ENCODE measurements at places on chromosomes 16 and 17.

GRCh38 chr17:42286411-42287221 lies 1.7 kb upstream of the STAT5A start:
- ATAC-seq, result no peak

DNA sequence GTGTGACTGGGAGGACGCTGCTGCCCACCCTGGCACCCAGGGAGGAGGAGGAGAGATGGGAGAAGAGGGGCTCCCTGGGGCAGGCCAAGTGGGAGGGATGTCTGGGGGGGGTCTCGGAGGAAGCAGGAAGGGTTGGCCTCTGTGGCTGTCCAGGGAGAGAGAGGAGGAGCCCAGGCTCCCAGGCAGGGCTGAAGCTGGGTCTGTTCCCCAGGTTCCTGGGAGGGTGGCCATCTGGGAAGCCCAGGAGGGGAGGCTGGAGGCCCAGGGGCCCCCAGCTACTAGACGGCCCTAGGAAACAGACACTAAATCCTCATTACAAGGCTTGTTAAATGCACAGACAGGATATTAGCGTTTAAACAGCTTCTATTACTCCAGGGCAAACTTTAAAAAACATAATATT lies 139.8 kb downstream of the ENGASE start:
- ATAC-seq, result no peak

GRCh38 chr16:1481906-1482835 lies 6.6 kb downstream of the PTX4 start:
- ATAC-seq, result no peak

DNA sequence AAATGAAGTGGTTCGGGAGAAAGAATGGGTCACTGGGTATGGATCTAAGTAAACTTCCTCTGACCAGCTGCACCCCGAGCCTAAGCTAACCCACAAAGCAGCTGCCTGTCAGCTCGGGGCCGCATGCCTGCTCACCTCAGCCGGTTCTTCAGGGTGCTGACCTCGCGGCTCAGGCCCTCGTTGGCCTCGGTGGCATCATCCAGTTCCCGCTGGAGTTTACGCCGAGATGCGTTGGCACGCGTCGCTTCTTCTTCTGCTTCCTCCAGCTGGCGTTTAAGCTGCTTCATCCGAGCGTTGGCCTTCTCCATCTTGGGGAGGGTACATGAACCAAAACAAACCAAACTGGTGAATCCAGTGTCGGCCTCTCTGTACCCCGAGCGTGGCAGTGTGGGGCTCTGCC lies 41.1 kb downstream of the NDEL1 start:
- ATAC-seq, result no peak

GRCh38 chr17:57406131-57406980 lies 150.0 kb downstream of the MSI2 start:
- no peak for ATAC-seq

DNA sequence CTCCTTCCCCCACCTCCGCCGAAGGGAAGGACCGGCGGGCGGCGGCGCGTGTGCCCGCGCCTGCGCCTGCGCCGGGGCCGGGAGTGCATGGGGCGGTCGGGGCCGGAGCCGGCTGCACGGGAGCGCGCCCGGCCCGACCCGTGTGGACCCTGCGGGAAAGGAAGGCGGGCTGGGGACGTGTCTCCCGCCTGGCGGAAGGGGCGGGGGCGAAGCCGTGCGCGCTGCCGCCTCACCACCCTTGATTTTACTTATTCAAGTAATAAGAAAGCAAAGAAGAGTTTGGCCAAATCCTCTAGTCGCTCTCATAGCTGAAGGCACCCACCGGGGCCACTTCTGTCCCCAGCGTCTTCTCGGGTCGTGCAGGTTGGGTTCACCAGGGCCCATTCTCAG lies 596 bp upstream of the PFN1 start:
- peak; percentile 67 for ATAC-seq

- ATAC-seq, result no peak
Measured at GRCh38 chr17:50207315-50207714, 5.9 kb upstream of the COL1A1 start.

DNA sequence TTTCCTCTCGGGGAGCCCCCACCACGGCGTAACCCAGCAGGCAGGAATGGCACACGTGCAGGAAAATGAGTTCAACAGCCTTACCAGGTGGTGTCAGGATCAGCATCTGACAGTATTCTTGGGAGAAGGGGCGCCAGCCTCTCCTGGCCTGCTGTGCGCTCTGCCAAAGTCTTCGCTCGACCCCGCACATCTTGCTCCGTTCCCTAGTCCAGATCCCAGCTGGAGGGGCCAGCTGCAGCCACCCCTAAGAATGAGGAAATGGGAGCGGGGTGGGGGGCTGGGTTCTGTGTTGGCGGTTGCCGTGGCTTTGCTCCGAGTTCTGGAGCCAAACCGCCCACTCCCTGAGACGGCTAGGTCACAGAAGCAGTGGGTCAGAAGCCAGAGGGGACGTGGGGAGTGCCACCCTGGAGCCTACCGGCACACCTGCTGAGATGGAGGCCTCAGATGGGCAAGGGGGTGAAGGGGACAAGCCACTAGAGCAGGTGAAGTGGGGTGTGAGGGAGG lies at the start of gene CHCT1:
CHCT1 (plus strand) TSS at position 328 of the 504 bp plus-strand sequence; CDS start at position 432, 104 bp downstream.
- no peak for ATAC-seq

DNA sequence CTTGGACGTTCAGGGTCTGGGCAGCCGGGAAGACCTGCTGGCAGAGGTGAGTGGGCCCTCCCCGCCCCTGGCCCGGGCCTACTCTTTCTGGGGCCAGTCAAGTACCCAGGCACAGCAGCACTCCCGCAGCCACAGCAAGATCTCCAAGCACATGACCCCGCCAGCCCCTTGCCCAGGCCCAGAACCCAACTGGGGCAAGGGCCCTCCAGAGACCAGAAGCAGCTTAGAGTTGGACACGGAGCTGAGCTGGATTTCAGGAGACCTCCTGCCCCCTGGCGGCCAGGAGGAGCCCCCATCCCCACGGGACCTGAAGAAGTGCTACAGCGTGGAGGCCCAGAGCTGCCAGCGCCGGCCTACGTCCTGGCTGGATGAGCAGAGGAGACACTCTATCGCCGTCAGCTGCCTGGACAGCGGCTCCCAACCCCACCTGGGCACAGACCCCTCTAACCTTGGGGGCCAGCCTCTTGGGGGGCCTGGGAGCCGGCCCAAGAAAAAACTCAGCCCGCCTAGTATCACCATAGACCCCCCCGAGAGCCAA lies 8.6 kb upstream of the ABCC3 start:
- ATAC-seq, result peak; percentile 94

DNA sequence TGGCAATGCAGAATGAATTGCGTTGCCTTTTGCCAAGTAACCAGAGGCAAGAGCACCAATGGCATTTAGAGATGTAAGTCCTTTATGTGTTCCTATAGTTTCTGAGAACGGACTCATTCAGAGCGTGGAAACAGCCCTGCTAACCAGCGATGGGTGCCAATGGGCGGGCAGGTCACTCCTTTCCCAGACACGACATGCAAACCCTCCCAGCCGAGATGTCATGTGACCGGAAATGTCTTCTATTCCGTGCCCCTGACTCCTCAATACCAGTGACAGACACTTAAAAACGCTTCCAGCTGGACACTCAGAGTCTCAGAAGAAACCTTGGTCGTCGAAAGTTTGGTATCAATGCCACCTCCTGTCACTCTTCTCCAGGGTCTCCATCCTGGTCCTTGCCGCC lies 3.2 kb downstream of the FBF1 start:
- ATAC-seq, result no peak

- ATAC-seq, result no peak
Measured at GRCh38 chr16:51888016-51888415, 658.9 kb downstream of the TOX3 start.

- ATAC-seq, result no peak
Measured at GRCh38 chr17:3985846-3986245, 21.6 kb upstream of the ATP2A3 start.

- no peak for ATAC-seq
Measured at GRCh38 chr16:49596648-49597291, 223.2 kb downstream of the C16orf78 start.

- ATAC-seq, result no peak
Measured at GRCh38 chr16:1775846-1776671, 3.1 kb upstream of the MRPS34 start.

DNA sequence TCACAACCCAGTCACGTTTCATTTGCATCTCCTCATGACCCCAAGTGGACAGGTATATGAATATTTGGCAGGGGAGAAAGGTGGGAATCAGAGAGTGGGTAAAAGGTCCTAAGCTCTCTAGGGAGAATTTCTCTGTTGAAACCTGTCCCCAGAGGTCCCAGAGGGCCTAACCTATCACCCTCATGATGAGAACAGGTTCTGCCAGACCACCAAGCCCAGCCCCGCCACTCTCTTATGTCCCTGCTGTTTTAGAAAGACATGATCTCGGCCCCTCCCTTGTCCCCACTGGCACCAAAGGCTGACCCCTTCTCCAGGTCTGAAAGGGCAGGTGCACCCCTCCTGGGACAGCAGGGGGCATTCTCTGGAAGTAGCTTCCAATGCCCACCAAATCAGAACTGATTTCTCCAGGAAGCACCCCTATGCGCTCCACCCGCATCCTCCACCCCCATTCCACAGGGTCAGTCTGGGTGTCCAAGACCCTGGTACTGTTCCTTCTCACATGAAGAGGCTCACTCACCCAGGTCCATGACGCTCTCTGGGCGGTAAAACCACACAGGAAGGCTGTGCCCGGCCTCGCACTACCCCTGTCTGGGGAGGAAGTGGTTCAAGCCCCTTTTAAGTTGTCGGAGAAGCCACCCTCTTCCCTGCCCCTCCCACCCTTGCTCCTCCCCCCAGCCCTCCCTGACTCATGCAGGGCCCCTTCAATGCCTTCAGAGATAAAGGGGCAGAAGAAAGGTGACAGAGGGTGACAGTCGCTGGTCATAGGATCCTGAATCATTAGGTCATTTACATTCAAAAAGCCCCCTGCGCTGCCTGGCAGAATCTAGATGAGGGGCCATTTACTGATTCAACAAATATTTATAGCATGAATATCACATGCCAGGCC lies at the start of gene CCR7:
CCR7 (minus strand) TSS at position 590 of the 886 bp plus-strand sequence; CDS start at position 527, 63 bp downstream.
- no peak for ATAC-seq

- ATAC-seq, result no peak
Measured at GRCh38 chr17:48756830-48757251, 28.3 kb upstream of the HOXB13 start.

- ATAC-seq, result no peak
Measured at GRCh38 chr16:87410530-87410929, 18.4 kb downstream of the MAP1LC3B start.

DNA sequence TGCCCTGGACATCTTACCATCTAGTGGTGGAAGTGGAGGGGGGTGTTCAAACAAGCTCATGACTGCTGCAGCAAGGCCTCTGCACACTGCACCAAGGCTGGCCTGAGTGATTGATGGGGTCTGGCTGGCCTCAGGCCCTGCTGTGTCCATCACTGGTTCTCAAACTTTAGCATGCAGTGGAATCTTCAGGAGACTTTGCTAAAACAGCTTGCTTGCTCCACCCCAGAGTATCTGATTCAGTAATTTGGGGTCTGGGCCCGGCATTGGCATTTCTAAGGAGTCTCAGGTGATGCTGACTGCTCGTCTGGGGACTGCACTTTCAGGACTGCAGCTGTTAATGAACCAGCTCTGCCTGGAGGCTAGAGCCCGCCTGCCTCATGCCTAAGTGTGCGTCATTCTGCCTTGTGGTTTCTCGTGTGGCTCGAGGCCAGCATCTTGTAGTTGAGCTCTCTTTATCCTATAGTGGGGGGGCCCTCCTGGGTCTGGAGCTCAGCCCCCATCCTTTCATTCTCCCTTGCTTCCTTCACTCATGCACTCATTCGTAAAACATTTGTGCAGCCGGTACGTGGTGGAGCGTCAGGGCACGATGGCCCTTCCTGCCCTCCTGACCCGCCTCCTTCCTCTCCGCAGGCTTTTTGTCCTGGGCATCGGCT lies 4.1 kb downstream of the MGAT5B start:
- ATAC-seq, result peak; percentile 85
